ENCODE measurements at places on chromosomes 12 and 14.

GRCh38 chr14:25050269-25051150, 563 bp upstream of the STXBP6 start:
- DNase-seq, result peak; percentile 45

- DNase-seq, result no peak
Observed at GRCh38 chr14:91078095-91078737, 17.8 kb upstream of the RPS6KA5 start.

DNA sequence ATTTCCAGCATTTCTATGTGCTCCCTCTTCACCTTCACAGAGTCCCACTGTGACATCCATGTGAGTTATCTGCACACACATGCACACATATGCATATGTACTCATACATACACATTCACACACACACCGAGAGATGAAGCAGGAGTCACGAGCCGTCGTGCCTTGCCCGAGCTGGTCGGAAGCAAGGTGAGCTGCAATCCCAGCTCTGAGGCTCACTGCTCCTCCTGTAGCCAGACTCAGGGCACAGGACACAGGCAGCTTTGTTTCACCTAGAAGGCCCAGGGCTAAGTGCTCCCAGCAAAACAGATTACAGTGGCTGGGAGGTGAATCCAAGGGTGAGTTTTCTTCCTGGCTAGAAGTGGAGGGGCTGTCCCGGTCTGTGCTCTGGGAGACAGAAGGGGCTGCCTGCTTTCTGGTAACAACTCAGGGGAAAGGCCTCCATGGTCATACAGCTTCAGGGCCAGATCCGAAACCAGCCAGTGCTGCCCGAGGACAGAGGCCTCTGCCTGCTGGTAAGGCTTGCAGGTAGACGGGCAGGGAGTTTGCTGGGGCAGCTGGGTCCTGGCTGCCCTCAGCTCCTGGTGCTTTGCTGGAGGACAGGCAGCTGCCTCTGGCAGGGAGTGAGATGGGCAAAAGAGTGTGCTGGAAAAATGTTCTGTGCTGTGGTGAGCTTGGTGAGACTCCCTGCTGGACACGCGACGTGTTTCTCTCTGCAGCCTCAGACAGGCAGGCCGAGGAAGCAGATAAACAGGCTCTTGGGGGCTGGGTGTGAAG, 123.7 kb downstream of the CRACR2A start:
- DNase-seq, result no peak

DNA sequence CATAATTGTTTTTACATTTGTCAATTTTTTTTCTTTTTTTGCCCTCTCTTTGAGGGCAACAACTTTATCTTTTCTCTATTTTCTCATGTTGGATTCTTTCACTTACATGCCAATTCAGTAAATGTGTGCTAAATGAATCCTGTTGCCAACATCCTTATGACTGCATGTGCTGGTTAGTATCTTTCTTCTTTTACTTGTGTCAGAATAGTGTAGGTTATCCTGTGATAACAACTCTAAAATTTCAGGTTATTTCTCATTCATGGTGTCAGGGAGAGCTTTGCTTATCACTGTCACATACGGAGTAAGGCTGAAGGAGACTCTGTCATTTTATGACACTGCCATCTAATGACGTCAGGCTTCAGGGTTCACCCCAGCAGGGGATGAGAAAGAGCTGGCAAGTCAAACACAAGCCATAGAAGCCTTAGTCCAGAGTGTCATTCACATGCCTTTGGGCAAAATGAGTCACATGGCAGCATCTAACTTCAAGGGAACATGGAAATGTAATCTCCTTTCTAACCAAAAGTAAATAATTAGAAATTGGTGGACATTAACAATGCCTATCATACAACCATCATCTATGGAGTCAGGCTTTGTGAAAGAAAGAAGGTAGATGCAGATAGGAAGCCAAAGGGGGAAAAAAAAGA, 242.5 kb upstream of the ATP2B1 start:
- no peak for DNase-seq

DNA sequence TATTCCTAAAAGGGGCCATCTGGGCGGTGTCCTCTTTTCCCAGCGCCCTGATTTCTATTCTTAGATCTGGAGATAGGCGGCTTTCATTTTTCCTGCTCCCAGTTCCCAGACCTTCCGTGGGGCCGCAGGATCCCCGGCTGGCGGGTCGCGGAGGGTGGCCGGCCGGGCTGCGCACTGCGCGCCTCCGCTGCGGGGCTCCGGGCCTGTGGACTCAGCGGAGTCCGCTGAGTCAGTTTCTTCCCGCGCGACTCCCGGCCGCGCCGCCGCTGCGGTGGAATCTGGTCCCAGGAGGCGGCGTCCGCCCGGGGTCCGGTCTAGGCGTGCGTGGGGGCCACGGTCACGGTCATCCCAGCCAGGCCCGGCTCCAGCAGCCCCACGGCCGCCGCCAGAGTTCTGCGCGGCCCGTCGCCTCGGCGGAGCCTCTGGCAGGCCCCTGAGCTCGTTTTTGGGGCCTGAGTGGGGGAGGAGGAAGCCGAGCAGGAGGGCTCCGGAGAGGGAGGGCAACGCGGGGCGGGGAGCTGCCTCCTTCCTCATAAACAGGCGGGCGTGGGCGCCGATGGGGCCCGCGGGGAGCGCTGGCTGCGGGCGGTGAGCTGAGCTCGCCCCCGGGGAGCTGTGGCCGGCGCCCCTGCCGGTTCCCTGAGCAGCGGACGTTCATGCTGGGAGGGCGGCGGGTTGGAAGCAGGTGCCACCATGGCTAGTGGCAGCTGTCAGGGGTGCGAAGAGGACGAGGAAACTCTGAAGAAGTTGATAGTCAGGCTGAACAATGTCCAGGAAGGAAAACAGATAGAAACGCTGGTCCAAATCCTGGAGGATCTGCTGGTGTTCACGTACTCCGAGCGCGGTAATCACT, at the start of gene LRRK2:
Gene LRRK2, plus strand, starts transcription at position 559 of the 853 bp plus-strand sequence. Its CDS starts 135 bp downstream, at position 694.
- DNase-seq, result peak; percentile 91

- DNase-seq, result peak; percentile 13
Observed at GRCh38 chr14:73008501-73008900, 18.4 kb downstream of the ZFYVE1 start.

DNA sequence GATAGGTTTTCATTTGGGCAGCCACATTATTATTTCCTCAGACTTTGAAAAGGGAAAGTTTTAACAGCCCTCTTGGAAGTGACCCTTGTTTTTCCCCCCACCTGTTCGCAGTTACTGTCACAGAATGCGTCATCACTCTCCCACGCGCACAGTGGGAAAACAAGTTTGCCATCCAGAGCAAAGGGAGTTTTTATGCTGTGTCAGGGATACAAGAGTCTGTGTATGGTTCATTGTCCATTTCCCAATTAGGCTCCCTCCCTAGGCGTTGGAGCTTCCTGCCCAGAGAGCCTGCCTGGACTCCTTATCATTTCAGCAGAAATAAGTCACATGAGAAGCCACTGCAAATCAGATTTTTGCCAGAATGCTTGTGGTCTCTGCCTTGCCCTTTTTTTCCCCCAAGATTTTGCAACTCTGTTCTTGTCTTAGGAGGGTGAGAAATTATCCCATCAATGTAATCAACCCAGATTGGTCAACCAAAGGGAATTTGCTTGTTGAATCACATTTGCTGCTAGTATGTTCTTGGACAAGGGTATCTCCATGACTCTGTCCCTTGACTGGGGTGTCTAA, 104.1 kb downstream of the IGF1 start:
- no peak for DNase-seq

DNA sequence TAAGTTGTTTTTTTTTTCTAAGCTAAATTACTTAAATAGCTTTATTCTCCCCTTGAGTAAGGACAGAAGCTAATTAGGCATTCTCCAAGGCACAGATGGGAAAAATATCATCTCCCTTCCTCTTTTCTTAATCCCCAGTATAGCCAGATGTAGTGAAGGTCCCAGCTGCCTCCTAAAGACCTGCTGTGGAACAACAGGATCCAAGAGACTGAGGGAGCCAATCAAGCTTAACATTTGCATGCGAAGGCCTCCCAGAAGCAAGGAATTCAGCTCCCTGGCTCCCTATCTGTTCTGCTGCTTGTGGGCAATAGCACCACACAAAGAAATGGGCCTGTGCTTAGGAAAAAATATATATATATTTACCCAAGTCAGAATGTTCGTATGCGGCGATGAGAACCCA, 255.2 kb downstream of the SYT1 start:
- DNase-seq, result no peak

DNA sequence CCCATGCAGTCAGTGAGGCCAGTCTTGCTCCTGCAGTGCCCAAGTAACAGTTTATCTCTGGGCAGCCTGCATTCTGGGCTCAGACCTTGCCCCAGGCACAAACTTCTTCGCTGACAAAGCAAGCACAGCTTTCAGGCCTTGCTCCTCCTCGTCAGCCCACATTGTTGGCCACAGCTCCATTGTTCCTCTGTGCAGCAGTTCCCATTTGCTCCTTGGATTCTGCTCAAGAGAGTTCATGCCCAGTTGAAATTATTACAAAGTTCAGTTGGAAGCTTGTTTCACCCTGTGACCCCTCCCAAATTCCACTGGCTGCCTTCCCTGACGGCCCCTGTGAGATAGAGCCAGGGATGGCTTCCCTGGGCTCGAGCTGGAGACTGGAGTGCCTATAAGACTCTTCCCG, 163.4 kb upstream of the DDHD1 start:
- no peak for DNase-seq

DNA sequence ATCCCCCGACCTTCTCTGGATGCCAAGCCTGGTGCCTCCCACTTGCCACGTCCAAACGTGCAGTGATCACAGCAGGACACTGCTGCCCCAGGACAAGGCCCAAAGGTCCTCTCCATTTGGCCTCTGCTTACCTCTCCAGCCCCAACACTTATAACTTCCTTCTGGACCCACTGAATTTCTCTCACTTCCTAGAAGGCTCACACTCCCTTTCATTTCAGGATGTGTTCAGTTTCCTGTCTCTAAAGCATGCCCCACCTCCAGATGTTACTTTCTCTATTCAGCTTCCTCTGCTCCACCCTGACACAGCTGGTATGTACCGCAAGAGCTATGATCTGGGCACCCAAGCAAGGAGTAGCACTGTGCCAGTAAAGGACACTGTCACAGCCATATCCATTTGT, 33.0 kb downstream of the CDKL1 start:
- DNase-seq, result no peak

GRCh38 chr12:88630561-88630960, 50.3 kb upstream of the KITLG start:
- DNase-seq, result no peak

DNA sequence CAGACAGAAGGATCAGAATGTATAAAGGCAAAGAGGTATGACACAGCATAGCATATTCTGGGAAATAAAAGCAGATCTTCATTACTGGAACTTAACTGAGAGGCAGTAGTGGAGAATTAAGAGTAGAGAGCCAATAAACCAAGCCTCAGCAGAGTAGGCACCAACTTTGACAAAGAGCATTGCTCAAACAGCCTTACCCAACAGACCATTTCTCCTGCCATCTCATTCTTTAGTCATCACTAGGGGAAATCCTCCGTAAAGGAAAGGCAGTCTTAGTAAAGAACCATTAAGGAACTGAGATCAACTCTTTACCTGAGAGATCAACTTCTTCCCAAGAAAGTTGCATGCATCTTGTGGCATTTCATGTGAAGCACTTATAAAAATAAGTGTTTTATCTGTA, 36.6 kb downstream of the SENP1 start:
- DNase-seq, result no peak

GRCh38 chr14:99510556-99511139, 29.4 kb downstream of the CCNK start:
- peak; percentile 20 for DNase-seq

DNA sequence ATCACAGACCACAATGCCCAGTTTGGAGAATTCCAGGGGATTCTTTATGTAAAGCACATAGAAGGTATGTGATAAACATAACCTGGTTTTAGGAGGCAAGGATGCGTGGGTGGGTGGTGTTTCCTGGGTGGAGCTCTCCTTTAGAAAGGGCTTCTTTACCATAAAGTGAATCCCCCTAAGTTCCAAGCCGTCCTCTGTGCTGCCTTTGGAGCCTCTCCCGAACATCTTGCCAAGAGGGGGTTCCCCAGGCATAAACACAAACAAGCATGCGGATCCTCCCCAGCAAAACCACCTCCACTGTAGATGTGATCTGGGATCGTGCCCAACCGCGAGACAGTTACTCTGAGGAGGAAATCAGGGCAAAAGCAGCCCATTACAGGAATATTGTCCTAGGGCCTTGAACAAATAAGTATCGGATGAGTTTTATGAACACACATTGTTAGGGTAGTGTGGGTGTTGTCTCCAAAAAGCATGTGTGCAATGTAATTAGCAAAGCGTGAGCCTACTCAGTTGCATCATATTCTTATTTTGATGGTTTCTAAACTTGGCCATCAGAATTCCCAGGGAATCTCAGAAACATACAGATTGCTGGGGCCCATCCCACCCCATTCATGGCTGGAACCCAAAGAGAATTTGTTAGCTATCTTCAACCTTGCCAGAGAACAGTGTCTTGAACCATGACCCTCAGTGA, 48.8 kb upstream of the CORO1C start:
- peak; percentile 56 for DNase-seq

GRCh38 chr12:53985994-53986685, 1.2 kb downstream of the HOXC10 start:
- DNase-seq, result no peak

DNA sequence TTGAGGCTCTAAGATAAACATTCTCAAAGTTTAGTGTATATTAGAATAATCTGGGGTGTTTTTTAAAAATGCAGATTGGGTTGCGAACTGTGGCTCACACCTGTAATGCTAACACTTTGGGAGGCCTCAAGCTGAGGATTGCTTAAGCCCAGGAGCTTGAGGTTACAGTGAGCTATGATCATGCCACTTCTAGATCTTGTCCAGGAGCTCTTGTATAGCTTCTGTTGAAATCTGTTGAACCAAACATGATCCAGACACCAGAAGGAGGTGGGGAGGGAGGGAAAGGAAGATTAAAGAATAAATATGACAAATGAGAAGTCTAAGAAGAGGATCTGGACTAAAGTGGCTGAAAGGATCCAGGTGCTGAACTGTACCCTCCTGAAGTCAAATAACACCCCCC, 14.4 kb downstream of the PDE1B start:
- no peak for DNase-seq

GRCh38 chr14:75715926-75716780, 55.1 kb downstream of the TTLL5 start:
- DNase-seq, result no peak

- no peak for DNase-seq
Observed at GRCh38 chr14:79742142-79742541, 469.2 kb downstream of the DIO2 start.

DNA sequence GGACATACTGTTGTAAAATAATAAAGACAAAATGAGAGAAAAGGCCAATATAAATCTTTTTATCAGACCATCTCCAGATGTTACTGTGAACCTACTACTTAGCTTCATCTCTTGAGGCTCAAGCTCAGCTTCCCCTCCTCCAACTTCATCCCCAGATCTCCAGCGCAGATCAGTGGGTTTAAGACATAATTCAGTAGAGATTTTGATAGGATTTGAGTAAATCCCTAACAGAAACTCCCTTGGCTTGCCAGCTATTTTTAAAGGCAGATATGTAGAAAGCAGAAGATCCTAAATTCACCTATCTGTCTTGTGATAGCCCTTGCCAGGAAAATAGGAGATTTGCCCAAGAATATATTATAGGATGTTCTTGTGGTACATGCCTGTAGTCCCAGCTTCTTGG, 236.7 kb downstream of the FBXL14 start:
- no peak for DNase-seq

Data from stomach (tissue), 19 donors.